ENCODE measurements at places on chromosomes 13 and 19.

DNA sequence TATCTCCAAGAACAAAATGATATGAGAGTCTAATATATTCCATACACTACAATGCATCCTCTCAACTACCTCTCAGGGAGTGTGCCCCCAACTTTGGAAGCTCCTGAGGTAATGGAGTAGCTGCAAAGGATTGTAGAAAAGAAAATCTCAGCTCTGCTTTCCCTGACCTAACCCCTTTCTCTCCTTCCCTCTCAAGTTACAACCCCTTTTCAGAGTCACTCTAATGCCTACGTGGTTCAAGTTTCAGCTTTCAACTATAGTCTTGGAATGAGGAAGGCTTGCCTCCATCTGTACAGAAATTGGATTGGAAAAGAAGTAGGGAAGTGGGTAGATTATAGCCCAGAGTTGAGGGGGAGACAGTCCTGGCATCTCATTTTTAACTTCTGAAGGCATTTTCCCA lies 256.0 kb downstream of the PCDH9 start:
- DNase-seq, result no peak

- no peak for DNase-seq
Observed at GRCh38 chr19:1921825-1922224, 16.6 kb downstream of the ADAT3 start.

DNA sequence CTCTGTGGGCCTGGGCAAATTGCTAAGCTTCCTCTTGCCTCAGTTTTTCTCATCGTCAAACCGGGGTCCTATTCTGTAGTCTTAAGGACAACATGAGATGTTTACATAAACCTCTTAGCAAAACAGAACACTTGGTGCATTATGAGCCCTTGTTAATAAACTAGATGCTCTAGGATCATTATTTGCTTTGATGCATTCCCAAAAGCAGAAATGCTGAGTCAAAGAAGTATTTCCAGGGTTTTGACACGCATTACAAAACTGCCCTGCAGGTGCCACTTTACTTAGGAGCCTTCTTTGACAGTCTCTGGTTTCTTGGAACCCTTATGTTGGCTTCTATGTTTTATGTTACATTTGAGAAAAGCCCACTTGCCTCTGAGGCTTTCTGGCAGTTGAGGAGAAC lies 12.1 kb downstream of the AKAP11 start:
- DNase-seq, result no peak

DNA sequence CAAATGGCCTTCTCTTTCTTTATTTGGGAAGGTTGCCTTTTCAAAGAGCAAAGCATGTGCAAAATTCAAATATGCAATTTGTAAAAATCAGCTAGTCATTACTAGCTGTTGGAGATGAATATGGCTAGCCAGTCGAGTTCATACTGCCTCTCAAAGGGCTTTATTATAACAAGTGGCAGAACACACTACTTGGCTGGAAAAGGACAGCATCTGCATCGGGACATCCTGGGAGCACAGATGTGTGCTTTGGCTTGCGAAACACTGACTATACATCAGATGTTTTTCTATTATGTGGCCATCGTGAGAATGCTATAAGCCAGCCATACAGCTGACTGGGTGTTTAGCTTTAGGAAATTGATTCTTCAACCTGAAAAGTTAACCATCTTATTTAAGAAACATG lies 424.2 kb downstream of the KCTD12 start:
- DNase-seq, result no peak

DNA sequence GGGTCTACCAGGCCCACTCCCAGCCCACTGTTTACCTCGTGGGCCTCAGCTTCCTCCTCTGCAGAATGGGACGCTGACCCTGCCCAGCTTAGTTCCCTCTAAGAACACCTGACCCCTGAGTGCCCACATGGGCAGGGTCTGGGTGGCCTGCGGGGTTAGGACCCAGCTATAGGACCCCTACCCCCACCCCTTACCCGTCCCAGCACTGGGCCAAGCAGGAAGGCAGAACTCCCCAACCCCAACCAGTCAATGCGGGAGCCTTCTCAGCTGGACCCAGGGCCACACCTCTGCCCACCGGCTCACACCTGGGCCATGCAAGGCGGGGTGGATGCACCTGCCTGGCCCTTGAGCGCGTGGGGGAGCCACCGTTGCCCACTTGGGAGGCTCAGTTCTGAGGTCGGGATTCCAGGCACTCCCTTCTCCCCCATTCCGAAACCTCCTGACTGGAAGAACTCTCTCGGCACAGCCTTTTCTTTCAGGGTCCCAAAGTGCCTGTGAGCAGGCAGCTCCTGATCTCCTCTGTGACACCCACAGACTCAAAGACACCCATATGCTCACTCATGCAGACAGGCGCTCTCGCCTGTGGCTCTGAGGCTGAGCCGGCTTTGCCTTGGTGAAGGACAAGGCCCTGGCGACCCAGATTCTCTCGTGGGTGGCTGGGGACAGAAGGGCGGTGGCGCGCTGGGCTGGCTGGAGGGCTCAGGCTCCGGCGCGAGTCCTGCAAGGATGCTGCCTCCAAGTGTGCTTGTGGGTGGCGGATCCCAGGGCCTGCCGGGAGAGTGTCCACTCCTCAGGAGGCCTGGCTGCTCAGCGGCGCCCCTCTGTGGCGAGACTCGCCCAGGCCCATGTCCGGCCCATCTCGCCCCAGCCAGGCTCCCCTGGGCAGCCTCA lies 27.9 kb upstream of the PARP4 start:
- no peak for DNase-seq

DNA sequence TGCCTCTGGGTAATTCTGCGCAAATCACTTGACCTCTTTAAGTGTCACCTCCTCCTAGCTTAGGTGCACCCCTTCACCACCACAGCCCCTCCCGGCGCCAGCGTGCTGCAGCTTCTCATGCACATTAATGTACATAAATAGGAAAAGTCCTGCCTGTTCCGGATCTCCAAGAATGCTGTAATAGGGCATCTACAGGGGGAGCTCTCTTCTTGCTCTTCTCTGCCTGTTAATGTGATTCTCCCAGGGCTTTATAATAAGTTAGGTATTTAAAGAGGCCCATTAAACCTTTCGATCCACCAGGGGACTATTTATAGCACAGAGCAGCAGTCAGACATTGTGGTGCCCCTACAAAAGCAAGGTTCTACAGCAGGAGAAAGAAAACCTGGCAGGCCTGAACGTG lies 35.3 kb downstream of the SOX1 start:
- DNase-seq, result no peak

DNA sequence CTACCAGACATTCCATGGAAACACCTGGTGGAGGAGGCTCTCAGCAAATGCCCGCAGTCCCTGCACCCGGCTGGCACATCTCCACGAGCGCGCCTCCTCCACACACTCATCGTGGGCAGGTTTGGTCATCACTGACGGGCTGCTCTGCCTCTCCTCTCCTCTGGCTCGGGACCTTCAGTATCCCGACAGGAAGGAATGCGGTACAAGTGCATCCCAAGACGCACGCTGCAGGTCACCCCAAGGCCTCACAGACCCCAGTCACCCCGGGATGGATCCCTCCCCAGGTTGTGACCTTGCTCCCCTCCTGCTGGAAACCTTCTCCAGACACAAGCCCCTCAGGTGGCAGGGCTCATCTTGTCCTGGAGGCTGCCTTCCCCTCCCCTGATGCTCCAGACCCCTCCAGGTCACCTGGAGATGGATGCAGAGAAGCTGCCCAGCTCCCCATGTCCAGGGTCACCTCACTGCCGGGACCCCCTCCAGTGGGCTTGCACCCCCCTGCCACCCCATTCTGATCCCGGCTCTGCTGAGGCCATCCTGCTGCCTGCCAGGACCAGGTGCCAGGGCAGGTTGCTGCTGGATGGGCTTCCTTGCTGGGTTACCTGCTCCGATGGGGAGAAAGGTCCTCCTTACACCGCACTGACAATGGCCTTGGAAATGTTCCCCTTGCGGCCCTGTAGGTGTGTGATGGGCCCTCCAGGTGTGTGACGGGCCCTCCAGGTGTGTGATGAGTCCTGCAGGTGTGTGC lies 29.9 kb downstream of the C13orf46 start:
- no peak for DNase-seq

DNA sequence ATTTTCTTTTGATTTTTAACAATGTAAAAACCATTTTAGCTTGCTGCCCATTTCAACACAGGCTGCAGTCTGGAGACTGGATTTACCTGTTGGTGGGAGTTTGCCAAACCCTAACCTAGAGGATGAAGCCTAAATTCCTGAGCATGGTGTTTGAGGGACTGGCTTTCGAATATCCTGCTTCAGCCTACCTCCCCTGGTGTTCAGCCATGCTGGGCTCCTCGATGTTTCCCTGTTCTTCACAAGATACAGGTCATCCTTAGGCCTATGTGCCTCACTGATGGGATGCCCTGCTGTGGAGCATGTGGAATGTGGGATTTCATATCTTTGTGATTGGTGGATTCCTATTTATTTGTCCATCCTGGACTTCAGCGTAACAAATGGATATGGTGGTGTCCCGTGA lies 20.4 kb upstream of the ERCC5 start:
- DNase-seq, result no peak

DNA sequence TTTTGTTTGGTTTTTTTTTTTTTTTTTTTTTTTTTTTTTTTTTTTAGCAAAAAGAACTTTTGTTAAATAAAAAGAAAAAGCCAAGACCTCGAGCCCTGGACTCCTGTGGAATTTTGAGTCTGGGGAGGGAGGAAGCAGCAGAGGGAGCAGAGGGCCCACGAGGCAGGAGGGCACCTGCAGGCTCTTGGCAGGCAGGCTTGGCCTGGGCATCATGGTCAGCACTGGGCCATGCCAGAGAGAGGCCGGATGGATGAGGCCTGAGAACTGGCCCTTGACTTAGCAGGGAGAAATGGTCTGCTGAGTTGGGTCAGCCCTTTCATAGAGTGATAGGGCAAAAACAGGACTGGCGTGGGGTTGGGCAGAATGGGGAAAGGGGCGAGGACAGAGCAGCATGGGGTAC lies 100.4 kb downstream of the GPR12 start:
- DNase-seq, result no peak

DNA sequence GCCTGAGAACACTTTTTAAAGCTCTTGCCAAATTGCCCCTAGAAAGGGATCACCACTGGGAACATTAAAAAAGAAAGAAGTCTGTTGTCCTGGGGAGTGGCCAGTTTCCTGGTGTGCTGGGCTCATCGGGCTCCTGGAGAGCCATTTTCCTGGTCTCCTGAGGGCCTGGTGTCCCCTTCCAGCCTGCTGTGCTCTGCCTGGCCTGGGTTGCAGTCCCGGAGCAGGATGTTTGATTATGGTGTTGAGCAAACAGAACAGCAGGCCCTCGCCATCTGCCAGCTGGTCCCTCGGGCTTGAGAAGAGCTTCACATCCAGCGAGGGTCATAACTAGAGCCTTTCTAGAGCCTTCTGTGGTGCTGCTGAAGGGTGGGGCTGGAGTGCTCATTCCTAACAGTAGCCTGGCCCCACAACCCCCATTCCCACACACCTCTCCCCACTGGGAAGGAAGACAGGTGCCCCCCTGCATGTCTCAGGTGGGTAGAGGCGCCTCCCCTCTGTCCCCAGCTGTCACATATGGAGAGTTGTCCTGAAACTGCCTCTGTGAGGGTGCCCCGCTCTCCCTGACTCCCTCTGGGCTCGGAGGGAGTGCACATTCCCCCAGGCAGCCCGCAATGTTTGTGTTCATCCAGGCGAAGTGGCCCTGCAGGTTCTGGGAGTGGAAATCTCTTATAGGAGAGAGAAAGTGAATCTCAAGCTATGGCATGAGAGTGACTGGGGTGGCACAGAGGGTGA lies 151.1 kb downstream of the SIPA1L3 start:
- DNase-seq, result no peak

- peak; percentile 78 for DNase-seq
Observed at GRCh38 chr19:46513461-46514236, 18.0 kb upstream of the PNMA8B start.

DNA sequence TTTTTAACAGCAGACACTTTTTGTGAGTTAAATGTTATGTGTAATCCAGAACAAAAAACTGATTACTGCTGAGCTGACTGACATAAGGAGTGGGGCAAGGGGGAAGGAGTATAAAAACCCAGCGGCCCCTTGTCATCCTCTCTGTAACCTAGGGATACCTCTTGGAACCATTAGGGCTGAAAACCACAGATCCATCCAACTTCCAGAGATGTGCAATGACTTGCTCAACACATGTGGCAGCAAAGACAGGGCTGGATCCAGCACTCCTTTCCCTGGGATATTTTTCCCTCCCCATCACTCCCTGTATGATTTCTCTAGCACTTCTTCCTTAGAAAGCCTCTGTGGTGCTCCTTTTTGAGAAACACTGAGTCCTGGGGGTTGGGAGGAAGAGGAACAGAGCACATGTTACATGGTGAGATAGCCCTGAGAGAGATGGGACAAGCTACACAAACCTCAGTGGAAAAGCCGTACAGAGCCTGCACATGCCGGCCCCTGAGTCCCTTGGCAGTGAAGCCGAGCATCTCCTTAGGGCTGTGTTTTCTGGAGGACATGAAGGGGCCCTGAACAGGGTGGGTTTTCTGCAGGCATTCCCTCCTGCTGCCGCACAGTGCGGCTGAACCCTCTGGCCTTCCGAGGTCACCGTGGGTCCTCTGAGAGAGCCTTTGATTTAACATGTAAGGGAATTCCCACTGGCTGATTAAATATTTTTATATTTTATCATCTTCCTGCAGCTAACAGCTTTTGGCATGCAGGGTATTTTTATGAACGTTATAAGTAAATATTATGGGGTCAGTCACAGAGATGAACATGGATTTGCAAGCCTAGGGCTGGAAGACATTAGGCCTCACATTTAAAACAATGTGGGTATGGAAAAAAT lies 219.9 kb downstream of the COG6 start:
- DNase-seq, result no peak

GRCh38 chr19:4390017-4390566 lies 10.3 kb downstream of the SH3GL1 start:
- DNase-seq, result no peak

DNA sequence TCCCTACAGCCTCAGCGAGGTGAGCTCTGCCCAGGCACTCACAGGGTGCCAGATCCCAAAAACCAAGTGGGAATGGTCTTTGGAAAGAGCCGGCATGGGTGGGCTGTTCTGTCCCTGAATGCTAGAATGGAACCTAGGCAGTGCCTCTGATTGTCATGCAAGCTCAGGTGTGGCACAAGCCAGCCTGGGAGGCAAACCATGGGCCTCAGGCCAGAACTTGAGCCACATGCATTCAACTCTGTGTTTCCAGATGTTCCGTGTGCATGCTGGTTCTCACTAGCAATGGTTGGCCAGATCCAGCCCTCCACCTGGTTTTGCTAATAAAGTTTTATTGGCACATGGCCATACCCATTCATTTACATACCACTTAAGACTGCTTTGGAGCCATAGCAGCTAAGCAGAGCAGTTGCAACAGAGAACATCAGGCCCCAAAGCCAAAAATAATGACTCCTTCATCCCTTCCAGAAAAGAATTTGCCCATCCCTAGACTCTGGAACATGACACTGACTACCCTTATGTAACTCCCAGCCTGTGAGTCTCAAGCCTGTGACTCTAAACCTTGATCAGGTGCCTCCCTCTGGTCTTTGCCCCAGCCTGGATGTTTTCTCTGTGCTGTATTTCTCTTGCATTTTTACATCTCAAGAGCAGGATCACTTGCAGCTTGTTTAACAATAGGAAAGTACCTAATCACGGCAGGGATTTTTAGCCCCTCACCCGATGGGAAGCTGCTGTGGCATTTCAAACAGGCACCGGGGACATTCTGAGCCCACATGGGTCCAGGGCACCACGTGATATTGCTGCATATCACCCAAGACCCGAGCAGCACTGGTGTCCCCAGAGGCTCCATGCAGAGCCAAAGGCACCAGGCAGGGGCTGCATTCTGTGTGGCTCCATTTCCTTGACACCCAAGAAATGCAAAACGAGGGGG lies 55.4 kb upstream of the USE1 start:
- no peak for DNase-seq

- DNase-seq, result no peak
Observed at GRCh38 chr19:29201855-29202254, 11.1 kb downstream of the UQCRFS1 start.

- DNase-seq, result no peak
Observed at GRCh38 chr13:106568299-106569003, 514 bp upstream of the ARGLU1 start.

All from activated T-cell treated with anti-CD3 and anti-CD28 coated beads for 4 hours (primary cell).